HCT116 (cell line): ENCODE measurements at places on chromosomes 7 and 10. TPM values are rescaled to one million over a fixed set of nuclear protein-coding genes. Genes with fewer than 3 reads are reported as not detected.

The TAS2R4 gene
- 1.2 TPM for total RNA-seq

The VPS37D gene
- 9.5 TPM for total RNA-seq

GRCh38 chr7:87885018-87885417 is 8.7 kb downstream of the DBF4 start:
- H3K4me1 ChIP-seq: no peaks in the 10 kb centered on the region
- no peak for DNase-seq
- no peak overlapping the region for H3K27ac ChIP-seq
- H3K36me3 ChIP-seq: peaks cover 50% of the 10 kb centered on the region
- no peaks in the 10 kb centered on the region for H3K27me3 ChIP-seq

DNA sequence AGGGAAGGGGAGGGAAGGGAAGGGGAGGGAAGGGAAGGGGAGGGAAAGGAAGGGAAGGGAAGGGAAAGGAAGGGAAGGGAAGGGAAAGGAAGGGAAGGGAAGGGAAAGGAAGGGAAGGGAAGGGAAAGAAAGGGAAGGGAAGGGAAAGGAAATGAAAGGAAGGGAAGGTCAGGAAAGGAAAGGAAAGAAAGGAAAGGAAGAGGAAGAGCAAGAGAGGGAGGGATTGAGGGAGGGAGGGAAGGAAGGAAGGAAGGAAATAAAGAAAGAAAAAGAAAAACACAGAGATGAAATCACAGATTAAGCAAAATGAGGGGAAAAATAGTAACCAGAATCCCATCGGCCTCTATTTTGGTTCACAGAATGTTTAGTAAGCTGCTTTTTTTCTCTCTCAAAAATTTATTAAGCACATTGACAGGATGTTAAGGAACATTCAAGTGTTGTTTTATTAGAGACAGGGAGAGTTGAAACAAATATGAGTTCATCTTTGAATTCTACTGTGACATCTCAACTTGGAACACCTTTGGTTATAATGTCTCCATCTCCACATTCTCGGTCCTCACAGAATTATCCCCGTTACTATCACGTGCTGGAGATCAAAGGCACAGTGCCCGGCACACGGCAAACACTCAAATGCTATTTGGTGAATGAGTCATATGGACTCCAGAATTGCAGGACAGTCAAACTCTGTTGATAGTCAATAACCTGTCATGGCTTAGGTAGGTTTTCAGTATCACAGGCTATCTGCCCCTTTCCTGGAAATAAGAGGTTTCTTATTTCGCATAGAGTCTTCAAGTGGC is 52.4 kb downstream of the ABCB1 start:
- DNase-seq: peak; percentile 19
- H3K36me3 ChIP-seq: no peaks in the 10 kb centered on the region
- no peaks in the 10 kb centered on the region for H3K27me3 ChIP-seq
- peaks cover 6% of the 10 kb centered on the region for H3K4me1 ChIP-seq

- no peaks in the 10 kb centered on the region for H3K36me3 ChIP-seq
- no peak within 1 kb of the TSS for H3K4me3 ChIP-seq
- peaks cover 6% of the 10 kb centered on the region; the same call in 1 of the 2 replicates for H3K4me1 ChIP-seq
- H3K27ac ChIP-seq: no peak within 1 kb of the TSS
Measured at GRCh38 chr10:70441161-70441894, at the start of gene NODAL. Gene NODAL, minus strand, starts transcription at chr10:70441681. Its CDS starts 14 bp downstream, at chr10:70441667.

The SEC61G gene
- total RNA-seq: 147 TPM

GRCh38 chr10:14667280-14667679 is 107.4 kb downstream of the FAM107B start:
- H3K4me3 ChIP-seq: no peak overlapping the region
- no peaks in the 10 kb centered on the region for H3K27me3 ChIP-seq
- 0 out of 2 replicates have a peak, but pooled peaks cover 5% of the 10 kb centered on the region for H3K4me1 ChIP-seq
- no peaks in the 10 kb centered on the region for H3K36me3 ChIP-seq
- no peak for DNase-seq

The TMEM60 gene
- total RNA-seq: 10.3 TPM

DNA sequence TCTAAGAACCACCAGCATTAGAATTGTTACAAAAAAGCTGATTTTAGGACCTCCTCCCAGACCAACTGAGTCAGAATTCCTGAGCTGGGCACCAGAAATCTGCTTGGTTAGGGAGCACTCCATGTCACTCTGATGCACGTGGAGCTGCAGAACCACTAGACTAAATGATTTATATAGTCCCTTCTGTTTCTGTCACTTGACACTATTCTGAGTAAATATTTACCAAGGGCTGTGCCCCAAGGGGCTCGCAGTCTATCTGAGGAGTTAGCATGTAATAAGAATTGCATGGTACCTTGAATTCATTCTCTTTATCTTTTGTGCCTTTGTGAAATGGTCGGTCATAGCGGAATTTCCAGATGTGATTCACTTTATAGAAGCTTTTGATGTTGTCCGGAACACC is 196.0 kb upstream of the IMMP2L start:
- DNase-seq: no peak
- no peaks in the 10 kb centered on the region for H3K27me3 ChIP-seq
- no peaks in the 10 kb centered on the region for H3K36me3 ChIP-seq

DNA sequence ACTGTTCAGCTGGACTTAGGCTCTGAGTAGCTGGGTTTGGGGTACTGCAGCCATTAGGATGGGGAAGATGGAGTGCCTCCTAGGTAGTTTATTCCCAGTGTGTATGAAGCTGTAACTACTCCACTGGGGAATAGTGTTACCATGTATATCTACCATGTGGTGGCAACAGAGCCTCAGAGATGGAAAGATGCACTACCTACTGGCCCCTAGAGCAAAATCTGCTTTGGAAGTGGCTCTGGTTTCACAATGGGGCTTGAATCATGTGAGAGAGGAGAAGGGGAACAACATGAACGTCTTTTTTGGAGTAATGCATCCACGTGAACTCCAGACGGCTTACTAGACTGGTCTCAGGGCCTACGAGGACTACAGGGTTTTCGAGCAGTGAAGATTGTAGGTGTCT is 167.3 kb downstream of the CALCR start:
- no peaks in the 10 kb centered on the region for H3K4me1 ChIP-seq
- no peak for DNase-seq
- H3K36me3 ChIP-seq: no peaks in the 10 kb centered on the region
- no peak overlapping the region for H3K27ac ChIP-seq
- H3K4me3 ChIP-seq: no peak overlapping the region

- H3K27me3 ChIP-seq: no peaks in the 10 kb centered on the region
- no peak for DNase-seq
- no peak overlapping the region for H3K27ac ChIP-seq
- no peaks in the 10 kb centered on the region for H3K36me3 ChIP-seq
- no peaks in the 10 kb centered on the region for H3K4me1 ChIP-seq
Measured at GRCh38 chr10:89086801-89087521, 96.4 kb downstream of the FAS start.
